ENCODE measurements at places on chromosomes 5 and 9. TPM values are rescaled to one million over a fixed set of nuclear protein-coding genes. Genes with fewer than 3 reads are reported as not detected.

Gene PCDHGC5
- 0.94 TPM for total RNA-seq

Gene HTR1A
- not detected for total RNA-seq

Gene CATSPER3
- 0.19 TPM for total RNA-seq

Gene INSL4
- not detected for total RNA-seq

Gene SHOC1
- under 0.01 TPM for total RNA-seq

Gene ASTN2
- 4.0 TPM for total RNA-seq

Gene DHFR
- 12.8 TPM for total RNA-seq

Gene CCL21
- total RNA-seq: not detected

Gene TNFSF15
- 0.27 TPM for total RNA-seq

Gene SH3GLB2
- total RNA-seq: 23.4 TPM

Gene COQ4
- 30.8 TPM for total RNA-seq

Gene NRARP
- total RNA-seq: 23.3 TPM

Gene TAF11L10
- total RNA-seq: not detected

Gene MYMK
- not detected for total RNA-seq

Gene FST
- total RNA-seq: 17.3 TPM

Gene ADCY2
- not detected for total RNA-seq

Gene TXNDC8
- total RNA-seq: not detected

Gene PPP1R2B
- 0.19 TPM for total RNA-seq

Gene ANKRD18A
- total RNA-seq: 0.75 TPM

Gene INSL6
- total RNA-seq: not detected

Gene PHF24
- total RNA-seq: not detected

Gene ABITRAM
- 3.5 TPM for total RNA-seq

Gene CENPH
- 5.5 TPM for total RNA-seq

Gene SOWAHA
- total RNA-seq: not detected

Gene LIFR
- 25.8 TPM for total RNA-seq

Gene PAEP
- not detected for total RNA-seq

Gene DMXL1
- 19.2 TPM for total RNA-seq

Gene TLX3
- total RNA-seq: not detected

Gene DBH
- total RNA-seq: not detected

Gene C5orf46
- 0.18 TPM for total RNA-seq

Gene C5orf47
- not detected for total RNA-seq

Gene QRFP
- not detected for total RNA-seq

Gene RAI14
- 182 TPM for total RNA-seq

Gene GGTA1
- 0.18 TPM for total RNA-seq

Gene RNF224
- not detected for total RNA-seq

Gene FOXD4
- total RNA-seq: 0.09 TPM

Gene GALNT12
- total RNA-seq: 0.66 TPM

Gene BARHL1
- not detected for total RNA-seq

Gene FOXD4L5
- 0.09 TPM for total RNA-seq

Gene IL33
- total RNA-seq: 138 TPM

Gene ELAVL2
- total RNA-seq: 0.09 TPM

Gene IFNA21
- total RNA-seq: not detected

Gene PCDHB10
- total RNA-seq: 1.0 TPM

Gene WDR38
- not detected for total RNA-seq

Gene IFNA7
- total RNA-seq: not detected

Gene FBP1
- total RNA-seq: 0.38 TPM

Gene CEL
- total RNA-seq: 0.28 TPM

Gene RGS7BP
- total RNA-seq: 3.1 TPM

Gene PROP1
- not detected for total RNA-seq

Gene BAAT
- under 0.01 TPM for total RNA-seq

Gene UBTD2
- 23.5 TPM for total RNA-seq

Gene SLC25A2
- 0.09 TPM for total RNA-seq

All from endothelial cell of coronary artery (primary cell).